ENCODE measurements at places on chromosomes 11 and 22.
A peak's percentile ranks its signal among the peaks of the same experiment; 100 is the strongest.

- DNase-seq, result no peak
These were observed 46.6 kb downstream of the ST14 start for GRCh38 chr11:130206141-130206540.

GRCh38 chr11:2347308-2347830 is 29.7 kb upstream of the CD81 start:
- DNase-seq, result no peak

DNA sequence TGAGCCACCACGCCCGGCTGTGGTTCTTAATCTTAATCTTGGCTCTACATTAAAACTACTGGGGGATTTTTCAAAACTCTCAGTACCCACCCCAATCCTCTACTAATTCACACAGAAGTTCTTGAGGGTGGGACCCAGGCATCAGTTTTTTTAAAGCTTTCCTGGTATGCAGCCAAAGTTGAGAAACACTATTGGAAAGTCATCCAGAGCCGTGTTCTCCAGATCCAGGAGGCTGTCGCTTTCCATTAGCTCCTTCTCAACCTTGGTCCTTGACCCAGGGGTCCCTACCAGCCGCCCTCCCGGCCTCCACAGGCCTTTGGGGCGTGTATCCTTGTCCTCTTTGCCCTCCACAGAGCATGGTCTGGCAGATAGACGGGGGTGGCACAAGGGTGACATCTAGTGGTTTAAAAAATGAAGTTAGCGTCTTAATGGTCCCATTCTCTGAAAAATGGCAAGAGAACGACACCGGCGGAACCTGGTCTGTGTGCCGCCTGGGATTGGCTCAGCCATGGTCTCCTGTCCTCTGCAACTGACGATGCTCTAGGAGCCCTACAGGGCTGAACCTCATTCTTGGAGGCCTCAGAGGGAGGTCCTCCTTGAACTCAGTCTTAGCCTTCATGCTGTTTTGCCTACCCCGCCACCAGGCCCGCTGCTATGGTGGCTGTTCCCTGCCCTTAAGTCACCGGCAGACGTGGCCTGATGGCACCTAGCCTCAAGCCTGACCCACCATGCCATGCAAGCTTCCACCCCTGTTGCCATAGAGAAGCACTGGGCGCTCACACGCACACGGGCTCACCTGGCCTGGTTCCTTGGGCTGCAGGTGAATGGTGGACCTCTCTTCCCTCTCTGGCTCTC is 152.0 kb upstream of the SYN3 start:
- DNase-seq, result peak; percentile 62

DNA sequence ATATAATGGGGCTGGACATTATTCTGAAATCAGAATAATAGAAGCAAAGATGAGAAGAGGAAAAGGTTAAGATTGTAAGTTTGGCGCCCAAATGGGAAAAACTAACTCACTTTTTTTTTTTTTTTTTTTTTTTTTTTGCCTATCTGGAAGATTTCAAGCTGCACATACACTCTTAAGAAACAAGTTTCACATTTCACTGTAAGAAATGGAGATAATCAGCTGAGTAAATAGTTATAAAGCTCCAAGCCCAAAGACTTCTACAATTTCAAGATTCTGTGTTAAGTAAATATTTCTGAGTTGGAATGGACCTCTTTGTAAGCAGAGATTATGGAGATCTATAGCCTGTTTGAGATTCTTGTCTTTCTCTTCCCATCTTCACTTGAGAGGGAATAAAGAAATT is 140.0 kb downstream of the SLC17A6 start:
- peak; percentile 18 for DNase-seq

GRCh38 chr11:7677071-7677470 is 3.8 kb upstream of the CYB5R2 start:
- no peak for DNase-seq

GRCh38 chr11:119784421-119784820 is 55.4 kb upstream of the NECTIN1 start:
- no peak for DNase-seq

DNA sequence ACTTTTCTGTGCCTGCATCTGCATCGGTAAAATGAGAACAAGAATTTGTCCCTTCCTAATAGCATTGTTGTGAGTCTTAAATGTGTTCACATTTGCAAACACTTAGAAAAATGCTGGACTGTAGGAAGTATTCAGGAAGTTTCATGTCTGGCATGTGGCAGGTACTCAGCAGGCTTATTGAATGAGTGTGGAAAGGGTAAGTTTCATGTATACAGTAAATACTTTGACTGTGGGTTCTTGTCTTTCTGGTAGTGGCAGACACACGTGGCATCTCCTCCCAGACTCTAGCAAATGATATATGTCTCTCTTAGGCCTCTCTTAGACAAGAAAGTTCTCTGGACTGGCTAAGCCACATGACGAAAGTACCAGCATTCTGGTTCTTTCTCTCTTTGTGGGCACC is 179.2 kb downstream of the C11orf91 start:
- no peak for DNase-seq

- DNase-seq, result peak; percentile 63
These were observed 12.2 kb upstream of the RPS3 start for GRCh38 chr11:75386942-75387630.

DNA sequence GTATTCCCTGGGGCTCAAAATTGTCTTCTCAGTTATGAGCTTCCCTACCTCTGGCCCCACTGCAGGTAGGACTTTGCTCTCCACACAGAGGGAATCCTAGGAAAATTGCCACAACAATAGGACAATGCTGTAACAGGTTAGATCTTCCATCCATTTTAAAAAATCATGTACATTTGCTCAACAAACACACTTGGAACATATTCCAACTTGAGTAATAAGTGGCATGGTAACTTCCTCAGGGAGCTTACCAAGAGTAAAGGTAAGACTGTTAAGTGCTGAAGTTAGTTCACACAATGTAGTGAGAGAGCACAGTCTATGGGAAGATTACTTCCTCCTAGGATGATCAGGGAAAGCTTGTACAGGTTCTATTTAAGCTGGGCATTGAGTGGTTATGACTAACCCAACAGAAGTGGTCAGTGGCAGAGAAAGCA is 78.9 kb upstream of the BIRC3 start:
- no peak for DNase-seq

DNA sequence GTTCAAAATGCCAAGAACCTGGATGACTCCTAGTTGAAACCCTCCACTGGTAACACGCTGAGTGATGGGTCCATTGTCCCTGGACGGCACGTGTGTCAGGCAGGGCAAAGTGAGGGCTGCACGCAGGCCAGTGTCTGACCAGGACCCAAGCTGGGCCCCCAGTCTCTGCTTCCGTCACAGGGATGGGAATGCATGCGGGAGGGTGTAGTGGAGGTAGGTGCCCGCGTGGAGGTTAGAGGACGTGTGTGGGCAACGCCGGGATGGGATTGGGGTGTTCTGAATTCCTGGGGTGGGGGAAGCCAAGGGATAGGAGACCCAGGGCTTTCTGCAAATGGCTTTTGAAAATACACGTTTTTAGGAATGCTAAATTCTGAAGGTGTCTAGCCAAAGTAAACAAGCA is 943.3 kb downstream of the BRD1 start:
- DNase-seq, result no peak

DNA sequence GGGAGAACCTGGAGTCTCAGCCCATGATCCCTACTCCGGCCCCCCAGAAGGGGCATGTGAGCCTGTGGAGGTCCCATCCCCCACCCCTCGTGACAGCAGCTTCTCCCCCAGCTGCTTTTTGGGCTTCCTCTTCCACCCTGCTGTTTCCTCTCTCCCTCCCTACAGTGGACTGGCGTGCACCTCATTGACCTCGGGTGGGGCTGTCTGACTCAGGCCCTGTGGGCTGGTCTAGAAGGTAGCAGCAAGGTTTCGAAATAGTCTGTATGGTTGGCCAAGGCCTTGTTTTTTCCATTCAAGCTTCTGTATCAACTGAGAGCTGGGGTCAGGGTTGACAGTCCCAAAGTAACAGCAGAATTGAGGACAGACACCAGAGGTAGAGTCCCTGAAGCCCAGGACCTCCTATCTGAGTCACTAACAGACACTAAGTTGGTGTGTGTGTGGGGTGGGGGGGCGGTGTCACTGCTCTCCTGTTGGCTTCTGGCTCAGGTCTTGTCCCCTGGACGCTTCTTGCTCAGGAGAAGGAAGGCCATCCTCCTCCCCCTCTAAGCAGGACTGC is 7.7 kb downstream of the SLC37A2 start:
- no peak for DNase-seq

DNA sequence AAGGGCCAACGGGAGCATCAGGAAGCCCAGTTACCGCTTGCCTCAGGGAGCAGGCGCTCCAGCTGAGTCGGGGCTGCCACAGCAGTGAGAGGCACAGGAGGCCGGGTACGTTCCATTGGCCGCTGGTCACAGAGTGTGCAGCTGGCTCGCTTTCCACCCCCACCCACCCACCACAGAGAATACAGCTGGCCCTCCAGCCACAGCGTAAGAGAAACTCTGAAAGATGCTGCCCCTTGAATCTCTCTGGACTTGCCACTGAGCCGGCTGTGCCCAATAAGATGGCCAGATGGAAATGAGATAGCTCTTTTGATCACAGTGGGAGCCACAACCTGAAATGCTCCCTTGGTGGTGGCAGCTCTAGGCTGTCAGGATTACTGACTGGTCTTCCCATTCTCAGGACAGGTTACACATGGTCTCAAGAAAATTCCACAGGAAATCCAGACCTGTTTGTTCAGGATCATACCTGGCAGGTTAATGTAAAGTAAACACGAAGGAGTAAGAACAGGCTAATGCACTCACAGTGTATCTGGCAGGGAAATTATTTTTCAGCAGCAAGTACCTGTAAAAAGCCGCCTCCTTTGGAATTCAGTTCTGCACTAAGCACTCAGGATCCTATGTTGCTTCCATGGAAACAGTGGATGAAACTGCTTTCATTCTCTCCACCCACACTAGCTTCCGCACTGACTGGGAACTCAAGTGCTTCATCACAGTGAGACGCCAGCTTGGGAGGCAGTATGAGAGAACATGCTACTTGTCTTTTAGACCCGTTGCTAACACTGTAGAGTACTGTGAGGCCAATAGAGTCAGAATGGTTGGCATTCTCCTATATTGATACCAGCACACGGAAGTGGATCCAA is 16.5 kb downstream of the SIAE start:
- peak; percentile 56 for DNase-seq

DNA sequence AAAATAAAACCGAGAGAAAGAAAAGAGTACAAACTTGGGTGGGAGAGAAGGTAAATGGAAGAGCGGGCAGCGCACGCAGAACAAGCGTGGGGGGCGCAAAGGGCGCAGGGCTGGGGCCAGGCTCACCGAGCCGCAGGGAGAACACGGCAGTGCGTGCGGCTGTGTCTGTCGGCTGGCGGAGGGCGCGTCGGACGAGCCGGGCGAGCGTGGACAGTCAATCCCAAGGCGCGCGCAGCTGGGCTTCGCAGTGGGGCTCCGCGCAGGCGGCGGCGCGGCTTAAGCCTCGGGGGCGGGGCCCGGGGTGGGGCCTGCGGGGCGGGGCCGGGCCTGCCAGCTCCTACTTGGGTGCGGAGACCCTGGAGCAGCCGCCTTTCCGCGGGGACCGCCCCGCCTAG is at the start of gene UCP2:
UCP2 (minus strand) TSS at position 249 of the 395 bp plus-strand sequence. CDS start 4,465 bp downstream, outside the sequence.
- peak; percentile 94 for DNase-seq

- DNase-seq, result peak; percentile 11
These were observed 115.8 kb downstream of the ATG16L2 start for GRCh38 chr11:72930008-72930407.

- DNase-seq, result peak; percentile 97
These were observed 43.3 kb upstream of the EP300 start for GRCh38 chr22:41048791-41049717.

DNA sequence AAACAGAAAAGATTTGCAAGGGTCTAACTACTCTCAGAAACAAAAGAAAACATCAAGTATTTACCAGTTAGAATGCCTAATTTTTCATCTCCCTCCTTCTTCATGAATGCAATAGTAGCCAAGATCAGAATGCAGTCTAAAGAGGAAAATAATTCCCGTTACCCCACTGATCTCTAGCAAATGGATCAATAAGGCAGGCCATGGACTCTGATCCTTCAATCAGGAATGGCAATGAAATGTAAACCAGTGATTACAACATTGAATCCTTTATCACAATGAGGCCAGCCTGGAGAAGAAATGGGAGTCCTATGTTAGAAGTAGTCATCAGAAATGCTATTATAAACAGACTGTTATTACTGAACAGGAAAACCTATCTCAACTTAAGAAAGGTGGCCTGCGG is 106.6 kb downstream of the APOL5 start:
- no peak for DNase-seq

DNA sequence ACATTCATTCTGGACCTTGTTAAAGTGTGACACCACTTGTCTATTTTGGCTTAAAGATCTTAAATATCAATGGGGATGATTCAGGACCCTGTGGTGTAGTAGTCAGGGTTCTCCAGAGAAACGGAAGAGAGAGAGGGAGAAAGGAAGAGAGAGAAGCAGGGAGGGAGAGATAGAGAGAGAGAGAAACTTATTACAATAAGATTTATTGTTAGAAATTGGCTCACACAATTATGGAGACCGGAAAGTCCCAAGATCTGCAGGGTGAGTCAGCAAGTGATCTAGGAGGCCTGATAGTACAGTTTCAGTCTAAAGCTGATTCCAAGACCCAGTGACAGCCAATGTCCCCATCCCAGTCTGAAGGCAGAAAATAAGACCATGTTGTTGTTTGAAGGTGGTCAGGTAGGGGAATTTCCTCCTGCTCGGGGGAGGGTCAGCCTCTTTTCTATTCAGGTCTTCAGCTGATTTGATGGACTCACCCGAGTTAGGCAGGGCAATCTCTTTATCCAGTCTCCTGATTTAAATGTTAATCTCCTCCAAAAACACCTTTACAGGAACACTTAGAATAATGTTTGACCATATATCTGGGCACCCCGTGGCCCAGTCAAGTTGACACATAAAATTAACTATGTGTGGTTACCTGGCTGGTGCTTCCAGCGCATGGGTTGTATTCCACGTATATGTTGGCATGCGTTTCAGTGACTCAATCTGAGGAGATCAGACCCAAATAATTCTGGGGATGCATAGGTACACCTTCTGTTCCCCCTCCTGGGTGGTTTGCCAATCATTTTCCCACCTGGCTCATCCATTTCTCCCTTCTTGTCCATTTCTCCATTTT is 1350.5 kb downstream of the TBC1D22A start:
- no peak for DNase-seq

GRCh38 chr11:112459001-112459400 is 198.3 kb upstream of the PLET1 start:
- peak; percentile 20 for DNase-seq

DNA sequence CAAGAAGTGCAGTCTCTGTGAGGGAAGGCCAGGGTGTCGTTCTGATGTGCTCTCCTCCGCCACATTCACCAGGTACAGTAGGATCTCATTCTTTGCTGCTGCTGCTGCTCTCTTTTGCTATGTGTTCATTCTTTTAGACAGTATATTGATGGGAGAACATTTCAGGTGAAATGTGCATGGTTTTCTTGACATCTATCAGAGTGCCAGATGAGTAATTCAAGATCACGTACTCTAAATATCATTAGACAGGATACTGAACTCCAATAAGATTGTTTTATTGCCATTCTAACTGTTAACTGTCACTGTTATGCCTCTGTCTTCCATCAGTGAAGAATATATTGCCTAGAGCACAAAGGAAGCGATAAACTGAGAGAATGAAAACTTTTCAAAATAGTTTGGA is 771.0 kb upstream of the ARHGAP42 start:
- no peak for DNase-seq

DNA sequence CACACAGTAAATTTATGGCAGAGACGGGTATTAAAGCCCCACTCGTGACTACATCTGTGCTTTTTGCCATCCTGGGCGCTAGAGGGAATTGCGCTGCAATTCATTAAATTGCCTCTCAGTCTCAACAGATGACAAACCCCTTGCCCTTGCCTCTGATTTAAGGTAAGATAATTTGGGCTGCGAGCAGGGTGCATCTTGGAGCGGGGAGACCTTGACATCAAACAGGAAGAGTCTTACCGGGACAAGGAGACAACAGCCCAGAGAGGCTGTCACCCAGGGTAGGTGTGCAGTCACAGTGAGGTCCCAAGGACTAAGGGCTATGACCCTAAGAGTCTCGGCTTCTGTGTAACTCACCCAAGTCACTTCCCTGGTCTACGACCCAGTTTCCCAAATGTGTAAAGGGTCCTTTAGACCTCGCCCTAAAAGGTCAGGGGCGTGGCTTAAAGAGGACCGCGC is 449 bp upstream of the TOM1 start:
- no peak for DNase-seq

All from SJCRH30 (cell line).